ENCODE measurements at places on chromosomes 16 and 17. TPM values are rescaled to one million over a fixed set of nuclear protein-coding genes. Genes with fewer than 3 reads are reported as not detected.

DOC2A gene
- 5.8 TPM for total RNA-seq

CAMKK1 gene
- total RNA-seq: 3.8 TPM

CA4 gene
- 3.0 TPM for total RNA-seq

ZNF646 gene
- 25.0 TPM for total RNA-seq

PLCD3 gene
- total RNA-seq: 47.0 TPM

DNA sequence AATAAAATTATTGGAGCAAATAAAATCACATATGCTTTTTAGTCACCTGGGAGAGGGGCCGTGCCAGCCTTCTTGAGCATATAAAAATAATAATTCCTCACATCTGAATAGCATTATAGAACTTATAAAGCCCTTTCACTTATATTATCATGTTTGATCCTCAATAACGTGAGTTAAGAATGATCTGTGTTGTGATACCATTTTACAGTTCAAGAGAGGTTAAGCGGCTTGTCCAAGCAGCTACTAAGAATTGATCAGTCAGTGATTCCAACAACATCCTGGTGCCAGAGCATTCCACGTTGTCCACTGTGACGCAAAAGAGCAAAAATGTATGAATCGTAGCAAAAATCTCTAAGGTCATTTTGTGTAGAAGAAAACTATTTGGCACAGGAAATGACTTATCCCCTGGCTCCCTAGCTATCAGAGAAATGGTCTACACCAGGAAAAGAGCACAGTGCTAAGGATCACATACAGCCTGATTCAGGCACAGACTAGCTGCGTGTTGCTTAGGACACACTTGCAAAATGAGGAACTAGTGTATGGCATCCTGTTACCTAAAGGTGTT is 33.0 kb downstream of the ANKFN1 start:
- H3K27ac ChIP-seq: no peak overlapping the region
- DNase-seq: no peak
- no peak overlapping the region for H3K4me3 ChIP-seq
- H3K4me1 ChIP-seq: no peaks in the 10 kb centered on the region

- no peak for DNase-seq
- H3K4me3 ChIP-seq: no peak overlapping the region
- H3K4me1 ChIP-seq: no peaks in the 10 kb centered on the region
- H3K36me3 ChIP-seq: peaks cover 22% of the 10 kb centered on the region
- H3K27ac ChIP-seq: no peak overlapping the region
These were observed 8.8 kb downstream of the VPS53 start for GRCh38 chr17:705863-706262.

GRCh38 chr16:68376590-68376989 is 65.8 kb downstream of the PRMT7 start:
- no peaks in the 10 kb centered on the region for H3K27me3 ChIP-seq
- H3K4me1 ChIP-seq: peaks cover 4% of the 10 kb centered on the region
- no peak for DNase-seq
- H3K36me3 ChIP-seq: no peaks in the 10 kb centered on the region
- no peak overlapping the region for H3K4me3 ChIP-seq

DNA sequence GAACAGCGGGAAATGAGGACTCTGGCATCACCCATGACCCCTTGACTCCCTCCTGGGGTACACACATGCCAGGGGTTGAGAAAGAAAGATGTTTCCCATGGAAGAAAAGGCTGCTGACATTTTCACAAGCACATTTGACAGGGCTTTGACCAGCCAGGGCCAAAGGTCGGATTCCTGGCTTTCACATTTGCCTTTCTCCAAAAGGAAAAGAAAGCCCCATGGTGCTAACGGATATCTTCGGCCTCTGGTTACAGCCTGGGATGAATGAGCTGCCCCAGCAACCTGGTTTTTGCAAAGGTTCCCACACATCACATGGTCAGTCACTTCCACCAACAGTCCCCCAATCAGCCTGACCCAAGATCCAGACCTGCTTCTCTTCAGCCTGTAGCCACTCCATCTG is 478.2 kb upstream of the CDH11 start:
- no peaks in the 10 kb centered on the region for H3K36me3 ChIP-seq
- H3K4me1 ChIP-seq: no peaks in the 10 kb centered on the region
- peak overlapping the region; percentile 71 for H3K27ac ChIP-seq
- H3K27me3 ChIP-seq: no peaks in the 10 kb centered on the region
- no peak for DNase-seq

- no peak for DNase-seq
- H3K27ac ChIP-seq: no peak overlapping the region
- H3K27me3 ChIP-seq: no peaks in the 10 kb centered on the region
- H3K4me3 ChIP-seq: no peak overlapping the region
- peaks cover 11% of the 10 kb centered on the region for H3K4me1 ChIP-seq
These were observed 98.3 kb upstream of the MYOCD start for GRCh38 chr17:12567077-12568053.

All from endodermal cell (in vitro differentiated cells).